ENCODE measurements at places on chromosomes 13 and 19.

- DNase-seq: no peak
Measured at GRCh38 chr13:32199168-32199567, 116.0 kb downstream of the ZAR1L start.

- no peak for DNase-seq
Measured at GRCh38 chr13:20921572-20921971, 19.0 kb upstream of the XPO4 start.

DNA sequence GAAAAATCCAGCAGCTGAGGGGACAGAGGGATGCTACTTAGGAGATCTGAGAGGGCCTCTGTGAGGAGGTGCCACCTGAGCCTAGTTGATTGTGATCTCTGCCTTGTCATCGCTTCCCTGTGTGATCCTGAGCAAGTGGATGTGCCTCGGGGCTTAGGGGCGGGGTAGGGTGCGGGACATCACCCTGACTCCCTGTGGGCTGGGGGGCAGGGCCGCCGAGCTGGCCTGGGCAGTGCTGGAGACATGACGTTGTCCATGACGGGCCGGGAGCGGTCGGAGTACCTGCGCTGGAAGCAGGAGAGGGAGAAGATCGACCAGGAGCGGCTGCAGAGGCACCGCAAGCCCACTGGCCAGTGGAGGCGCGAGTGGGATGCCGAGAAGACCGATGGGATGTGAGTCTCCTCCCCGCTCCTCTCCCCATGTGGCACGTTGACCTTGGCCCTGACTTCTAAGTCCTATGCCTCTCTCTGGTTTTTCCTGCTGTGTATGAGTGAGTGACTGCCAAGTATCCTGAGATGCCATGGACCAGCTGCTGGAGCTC is 8.2 kb upstream of the INAFM1 start:
- no peak for DNase-seq

- DNase-seq: no peak
Measured at GRCh38 chr13:102679449-102680132, 15.3 kb downstream of the METTL21C start.

DNA sequence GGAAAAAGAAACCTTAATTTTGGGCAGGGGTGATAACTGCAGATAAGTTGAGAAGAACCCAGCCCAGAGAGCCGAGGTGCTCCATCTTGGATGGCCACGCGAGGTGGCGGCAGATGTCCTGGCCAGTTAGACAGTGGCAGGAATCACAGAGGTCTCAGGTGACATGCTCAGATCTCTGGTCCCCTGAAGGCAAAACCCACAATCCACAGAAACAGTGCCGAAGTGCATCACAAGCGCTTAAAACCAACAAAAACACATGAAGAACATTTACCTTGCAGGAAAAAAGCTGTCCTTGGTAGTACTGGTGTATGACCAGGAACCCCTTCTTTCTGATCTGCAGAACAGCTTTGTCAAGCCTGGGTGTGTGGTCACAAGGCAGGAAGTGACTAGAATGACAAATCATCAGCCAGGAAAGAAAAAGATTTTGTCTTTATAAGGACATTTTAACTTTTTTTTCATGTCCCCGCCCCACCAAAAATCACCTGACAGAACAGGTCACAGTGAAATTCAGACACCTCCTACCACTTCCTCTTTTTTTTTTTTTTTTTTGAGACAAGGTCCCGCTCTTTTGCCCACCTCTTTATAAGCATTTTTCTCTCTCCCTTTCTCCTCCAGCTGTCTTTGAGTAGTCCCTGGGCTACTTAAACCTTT is at the start of gene LCP1:
Gene LCP1, minus strand, starts transcription at position 338 of the 651 bp plus-strand sequence. CDS start 22,515 bp downstream, outside the sequence.
- DNase-seq: peak; percentile 96

- DNase-seq: no peak
Measured at GRCh38 chr19:15303105-15303780, 29.1 kb downstream of the BRD4 start.

GRCh38 chr13:28353679-28354078 is 141.2 kb downstream of the FLT1 start:
- no peak for DNase-seq

GRCh38 chr13:84658491-84659358 is 776.5 kb upstream of the SLITRK1 start:
- no peak for DNase-seq

Measured in CD4-positive, alpha-beta T cell treated with Interleukin-17A for 1 hour (primary cell).